Tongue (tissue), 3 donors: ENCODE measurements at places on chromosomes 7 and 10.
A peak's percentile ranks its signal among the peaks of the same experiment; 100 is the strongest.

DNA sequence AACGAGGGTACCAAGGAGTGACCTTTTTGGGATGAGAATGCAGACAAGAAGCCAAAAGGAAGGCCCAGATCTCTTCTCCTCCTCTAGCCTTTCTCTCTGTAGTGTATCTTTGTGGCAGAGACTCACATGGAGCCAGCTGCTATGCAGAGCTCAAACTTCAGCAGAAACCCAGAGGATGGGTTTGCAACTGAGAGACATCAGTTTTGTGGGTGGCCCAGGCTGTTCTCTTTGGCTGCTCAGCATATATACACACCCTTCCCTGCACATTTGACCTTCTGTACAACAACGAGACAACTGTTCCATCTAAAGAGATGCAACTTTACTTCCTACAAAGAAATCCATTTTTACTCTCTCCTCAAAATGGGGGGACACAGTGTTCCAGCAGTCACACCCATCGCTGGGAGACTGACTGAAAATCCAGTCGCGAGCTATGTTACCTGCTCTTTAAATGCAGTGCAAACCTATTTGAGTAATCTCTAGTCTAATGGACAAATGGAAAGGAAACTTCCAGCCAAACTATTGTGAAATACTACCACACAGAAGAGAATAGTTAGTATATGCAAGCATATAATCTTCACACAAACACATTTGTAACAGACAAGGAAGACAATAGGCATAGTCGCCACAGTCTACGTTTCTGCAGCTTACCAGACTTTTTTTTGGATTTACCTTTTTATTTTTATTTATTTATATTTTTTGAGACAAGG lies 51.2 kb downstream of the GTF2I start:
- no peak for DNase-seq

DNA sequence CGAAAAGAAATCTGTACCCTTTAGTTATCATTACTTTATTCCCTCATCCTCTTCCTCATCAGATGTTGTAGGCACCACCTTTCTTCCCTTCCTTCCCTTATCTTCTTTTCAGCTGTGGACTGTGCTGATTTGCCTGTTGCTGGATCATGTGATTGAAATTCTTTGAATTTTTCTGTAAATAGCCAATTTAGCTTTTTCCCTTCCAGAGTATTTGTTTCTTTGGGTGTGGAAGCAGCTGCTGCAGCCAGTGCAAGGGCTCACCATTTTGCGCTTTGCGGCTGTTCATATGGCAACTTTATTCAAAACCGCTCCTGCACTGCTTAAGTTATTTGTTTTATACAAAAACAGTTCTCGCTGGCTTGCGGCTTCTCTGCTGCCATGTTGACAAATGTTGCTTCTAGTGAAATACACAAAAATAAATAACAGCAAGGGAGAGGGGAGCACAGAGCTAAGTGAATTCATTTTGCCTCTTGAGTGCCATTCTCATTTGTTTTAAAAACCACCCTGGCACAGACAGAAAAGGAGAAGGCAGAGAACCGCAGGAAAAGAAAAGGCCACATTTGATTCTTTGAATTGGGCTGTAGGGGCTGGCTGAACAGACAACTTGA lies 151.2 kb downstream of the AUTS2 start:
- DNase-seq = peak; percentile 26

- DNase-seq = no peak
Measured at GRCh38 chr10:86451604-86451960, 70.0 kb downstream of the WAPL start.

DNA sequence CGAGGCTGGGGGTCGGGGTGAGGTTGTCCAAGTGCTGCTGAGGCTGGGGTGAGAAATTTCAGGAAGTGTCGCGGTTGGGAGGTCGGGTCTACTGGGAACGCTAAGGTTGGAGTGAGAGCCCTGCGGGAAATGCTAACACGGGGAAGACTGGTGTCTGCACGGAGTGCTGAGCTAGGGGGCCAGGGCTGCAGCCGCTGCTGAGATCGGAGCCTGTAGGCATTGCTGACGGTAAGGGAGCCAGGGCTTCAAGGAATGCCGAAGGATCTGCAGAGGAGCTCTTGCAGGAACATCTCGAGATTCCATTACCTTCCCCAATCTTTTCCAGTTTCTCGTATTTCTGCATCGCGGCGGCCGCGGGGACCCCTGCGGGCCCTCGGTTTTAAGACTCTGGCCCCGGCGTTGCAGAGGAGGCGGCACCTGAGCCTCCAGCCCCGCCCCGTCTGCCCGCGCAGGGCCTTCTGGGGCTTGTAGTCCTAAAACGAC lies at the start of gene CDK5:
TSS of gene CDK5 (minus strand) at position 392 of the 483 bp plus-strand sequence. CDS start at position 343, 49 bp downstream.
- DNase-seq = no peak

DNA sequence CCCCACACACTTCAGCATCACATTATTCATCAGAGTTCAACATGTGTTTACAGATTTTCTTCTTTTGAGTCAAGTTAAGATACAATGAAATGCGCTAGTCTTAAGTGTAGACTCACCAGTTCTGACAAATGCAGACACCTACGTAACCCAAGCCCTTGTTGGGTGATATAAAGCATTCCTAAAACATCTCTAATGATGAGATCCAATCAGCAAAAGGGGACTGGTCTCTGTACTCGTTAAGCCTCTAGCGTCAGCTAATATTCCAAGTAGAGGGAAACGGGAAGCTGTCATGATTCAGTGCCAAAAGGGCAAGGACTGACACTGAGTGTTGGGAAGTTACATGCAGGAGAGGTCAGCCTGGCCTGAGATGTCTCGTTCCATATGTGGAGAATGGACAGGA lies 38.7 kb upstream of the TRIL start:
- DNase-seq = no peak
